ENCODE measurements at places on chromosomes 16 and 17.

- no peak for DNase-seq
Observed at GRCh38 chr17:67326440-67326839, 39.9 kb downstream of the PSMD12 start.

DNA sequence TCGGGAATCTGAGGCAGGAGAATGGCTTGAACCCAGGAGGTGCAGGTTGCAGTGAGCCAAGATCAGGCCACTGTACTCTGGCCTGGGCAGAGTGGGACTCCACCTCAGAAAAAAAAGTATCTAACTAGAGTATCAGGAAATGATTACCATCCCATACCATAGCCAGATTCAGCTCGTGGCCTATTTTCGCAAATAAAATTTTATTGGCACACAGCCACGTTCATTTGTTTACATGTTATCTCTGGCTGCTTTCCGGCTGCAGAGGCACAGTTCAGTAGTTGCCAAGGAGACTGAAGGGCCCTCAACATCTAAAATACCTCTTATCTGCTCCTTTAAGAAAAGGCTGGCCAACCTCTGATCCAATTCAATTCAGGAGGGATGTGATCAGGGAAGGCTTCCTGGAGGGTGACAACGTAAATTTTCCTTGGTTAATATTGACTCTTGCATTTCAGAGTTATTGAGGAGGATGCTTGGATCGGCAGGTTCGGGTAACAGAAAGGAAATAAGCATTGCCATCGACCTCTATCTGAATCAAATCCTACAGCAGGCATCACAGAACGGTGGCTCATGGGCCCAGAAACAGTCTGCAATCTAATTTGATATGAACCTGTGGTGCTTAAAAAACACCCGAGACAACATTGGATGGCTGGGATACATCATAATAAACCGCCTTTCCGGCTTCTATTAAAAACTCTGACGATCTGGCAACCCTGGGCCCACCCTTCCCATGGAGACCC lies 73.8 kb downstream of the XYLT1 start:
- no peak for DNase-seq

- DNase-seq, result no peak
Observed at GRCh38 chr17:82217120-82217529, 4.5 kb upstream of the CCDC57 start.

- DNase-seq, result no peak
Observed at GRCh38 chr17:4472286-4472685, 26.4 kb upstream of the SPNS2 start.

- DNase-seq, result no peak
Observed at GRCh38 chr16:75189638-75190245, 17.2 kb downstream of the CTRB2 start.

GRCh38 chr16:64122177-64122576 lies 999.7 kb downstream of the CDH11 start:
- DNase-seq, result peak; percentile 35

DNA sequence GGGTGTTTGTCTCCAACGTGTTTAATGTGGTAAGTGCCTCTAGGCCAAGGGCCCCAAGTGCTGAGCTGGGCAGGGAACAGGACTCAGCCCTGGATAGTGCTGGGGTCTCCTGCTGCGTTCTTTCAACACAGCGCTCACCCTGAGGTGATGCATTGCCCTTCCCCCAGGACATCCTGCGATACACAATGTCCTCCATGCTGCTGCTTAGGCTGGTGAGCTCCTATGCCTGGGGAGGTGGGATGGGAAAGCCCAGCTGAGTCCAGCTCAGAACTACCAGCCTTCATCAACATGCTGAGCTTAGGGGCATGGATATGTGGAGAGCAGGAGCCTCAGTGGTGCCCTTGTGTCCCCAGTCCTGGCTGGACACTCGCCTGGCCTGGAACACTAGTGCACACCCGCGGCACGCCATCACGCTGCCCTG lies 563 bp downstream of the ZACN start:
- DNase-seq, result no peak

DNA sequence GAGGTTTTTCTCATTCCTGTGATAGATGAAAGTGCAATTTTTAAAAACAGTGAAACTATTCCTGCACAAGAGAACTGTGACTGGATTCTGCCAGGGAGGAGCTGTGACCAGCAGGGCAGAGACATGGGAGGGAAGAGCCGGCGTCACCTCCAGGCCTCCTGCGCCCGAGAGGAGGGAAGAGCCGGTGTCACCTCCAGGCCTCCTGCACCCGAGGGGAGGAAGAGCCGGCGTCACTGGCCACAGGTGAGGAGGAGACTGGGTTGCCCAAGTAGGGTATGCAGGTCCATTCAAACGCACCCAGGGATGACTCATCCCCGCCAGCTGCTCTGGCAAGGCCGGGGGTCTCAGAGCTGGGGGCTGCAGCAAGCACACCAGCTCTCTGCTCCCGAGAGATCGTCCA lies 56.7 kb downstream of the METRNL start:
- DNase-seq, result no peak
